ENCODE measurements at places on chromosomes 6 and 20.

DNA sequence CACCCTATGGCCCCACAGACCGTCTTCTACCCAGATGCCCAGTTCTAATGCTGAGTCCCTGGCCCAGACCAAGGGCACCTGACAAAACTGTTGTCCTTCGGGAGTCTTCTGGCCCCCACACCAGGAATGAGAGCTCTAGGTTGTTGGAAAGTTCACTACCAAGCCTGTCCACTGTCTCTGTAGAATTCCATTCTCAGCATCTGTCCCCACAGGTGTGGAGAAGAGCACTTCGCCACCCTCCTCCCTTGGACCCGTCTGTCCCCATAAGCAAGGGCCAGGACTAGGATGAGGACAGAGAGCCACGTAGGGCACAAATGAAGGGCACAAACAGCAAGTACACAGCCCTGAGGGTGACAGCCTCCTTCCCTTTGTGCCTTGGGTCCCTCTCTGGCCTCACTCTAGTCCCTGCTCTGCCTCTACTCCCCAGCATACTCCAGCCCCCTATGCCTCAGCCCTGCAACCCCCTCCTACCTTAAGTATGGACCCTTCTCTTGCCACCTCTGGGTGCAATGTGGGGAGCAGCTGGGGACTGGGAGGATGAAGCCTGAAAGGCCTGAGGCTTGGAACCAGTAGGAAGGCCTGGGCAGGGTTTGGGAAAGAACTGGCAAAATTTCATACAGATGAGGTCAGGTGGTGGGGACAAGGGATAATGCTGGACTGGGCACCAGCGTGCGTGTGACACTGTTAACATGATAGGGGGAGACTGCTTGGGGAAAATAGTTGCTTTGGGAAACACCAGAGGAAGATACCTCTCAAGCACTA is 4.3 kb downstream of the LZTS3 start:
- DNase-seq, result no peak

DNA sequence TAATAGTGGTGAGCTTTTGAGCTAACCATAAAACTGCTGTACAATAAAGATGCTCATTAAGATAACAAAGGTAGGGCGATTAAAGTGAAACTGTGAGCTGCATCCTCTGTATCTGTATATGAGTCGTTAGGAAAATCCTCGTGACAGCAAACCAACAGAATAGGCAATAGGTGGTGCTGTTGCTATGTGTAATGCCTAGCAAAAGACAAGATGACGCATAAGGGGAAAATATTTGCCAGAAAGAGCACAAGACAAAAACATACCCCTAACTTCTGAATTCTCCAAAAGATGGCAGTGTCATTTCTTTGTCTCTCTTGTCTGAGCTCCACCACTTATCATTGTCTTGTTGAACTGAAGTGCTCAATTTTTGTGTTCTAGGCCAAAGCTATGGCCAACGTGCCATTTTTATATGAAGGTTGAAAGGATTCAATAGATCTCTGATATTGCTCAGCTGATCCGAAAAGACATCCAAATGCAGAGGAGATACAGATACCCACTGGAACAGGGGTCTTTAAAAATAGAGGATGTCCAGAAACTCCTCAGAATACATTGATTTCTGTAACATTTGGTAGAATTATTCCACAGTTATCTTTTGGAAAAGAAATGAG is 56.3 kb upstream of the ANKEF1 start:
- no peak for DNase-seq

DNA sequence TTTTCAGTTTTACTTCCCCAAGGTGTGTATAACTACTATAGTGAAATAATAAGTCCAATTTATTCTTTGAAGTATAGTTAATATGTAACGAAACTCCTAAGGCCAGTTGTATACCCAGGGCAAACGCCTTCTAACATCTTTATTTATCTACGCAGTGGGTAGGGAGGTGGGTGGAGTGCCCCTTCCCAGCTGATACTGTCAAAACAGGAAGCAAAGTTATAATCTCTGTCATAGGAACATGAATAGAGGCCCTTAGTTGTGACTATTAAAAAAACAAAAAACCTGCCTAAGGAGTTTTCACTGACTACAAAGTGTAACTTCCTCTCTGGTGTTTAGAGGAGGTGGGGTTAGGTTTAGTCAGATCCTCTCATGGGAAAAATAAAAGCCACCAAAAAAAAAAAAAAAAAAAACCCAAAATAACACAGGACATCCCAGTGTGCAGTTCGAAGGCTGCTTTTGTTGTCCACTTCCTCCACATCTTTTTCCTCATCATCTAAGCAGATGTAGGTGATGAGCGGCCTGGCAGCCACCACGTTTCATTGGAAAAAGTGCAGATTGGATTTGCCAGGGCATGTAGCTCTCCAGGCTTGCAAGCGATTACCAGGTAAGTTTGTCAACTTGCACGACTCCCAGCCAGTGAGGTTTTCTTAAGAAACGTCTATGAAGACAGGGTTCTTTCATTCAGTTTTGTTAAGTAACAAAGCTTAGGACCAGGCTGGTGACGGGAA is 58.7 kb downstream of the UTRN start:
- no peak for DNase-seq

DNA sequence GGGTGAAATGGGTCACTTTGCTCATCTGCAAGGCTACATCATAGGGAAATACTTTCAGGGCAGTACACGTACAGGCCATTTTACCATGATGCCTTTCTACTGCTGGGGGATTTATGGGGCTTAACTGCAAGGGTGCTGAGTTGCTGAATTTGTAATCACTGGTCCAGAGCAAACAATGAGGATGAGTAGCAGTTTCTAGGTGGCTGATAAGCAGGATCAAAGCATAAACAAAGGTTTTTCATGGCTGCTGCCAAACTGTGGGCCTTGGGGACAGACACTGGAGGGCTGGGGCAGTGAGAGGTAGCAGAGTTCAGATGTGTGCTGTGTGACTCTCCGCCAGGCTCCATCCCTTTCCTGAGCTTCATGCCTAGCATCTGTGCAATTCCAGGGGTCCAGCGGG is 68.3 kb downstream of the CNBD2 start:
- DNase-seq, result no peak

DNA sequence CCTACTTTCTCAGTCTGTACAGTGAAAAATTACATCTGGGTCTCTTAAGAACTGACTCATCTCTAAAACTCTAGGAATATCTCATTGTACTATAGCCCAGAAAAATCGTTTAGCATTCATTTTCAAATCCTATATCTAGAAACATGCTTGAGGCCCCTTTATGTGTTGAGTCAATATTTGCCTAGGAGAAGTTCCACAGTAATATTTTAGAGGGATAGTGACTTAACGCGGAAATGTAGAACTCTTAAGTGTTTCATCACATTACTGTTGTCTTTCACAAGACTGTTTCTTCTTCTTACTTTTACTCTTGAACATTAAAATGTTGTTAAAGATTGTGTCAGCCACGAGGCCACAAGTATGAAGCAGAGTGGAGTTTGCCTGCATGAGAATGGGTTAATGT is 23.0 kb upstream of the MYLIP start:
- DNase-seq, result no peak

GRCh38 chr6:116762235-116762634 is 3.3 kb downstream of the FAM162B start:
- no peak for DNase-seq

GRCh38 chr6:111683157-111683556 is 77.5 kb upstream of the TRAF3IP2 start:
- DNase-seq, result no peak

GRCh38 chr6:48474830-48475229 is 363.8 kb upstream of the PTCHD4 start:
- no peak for DNase-seq

DNA sequence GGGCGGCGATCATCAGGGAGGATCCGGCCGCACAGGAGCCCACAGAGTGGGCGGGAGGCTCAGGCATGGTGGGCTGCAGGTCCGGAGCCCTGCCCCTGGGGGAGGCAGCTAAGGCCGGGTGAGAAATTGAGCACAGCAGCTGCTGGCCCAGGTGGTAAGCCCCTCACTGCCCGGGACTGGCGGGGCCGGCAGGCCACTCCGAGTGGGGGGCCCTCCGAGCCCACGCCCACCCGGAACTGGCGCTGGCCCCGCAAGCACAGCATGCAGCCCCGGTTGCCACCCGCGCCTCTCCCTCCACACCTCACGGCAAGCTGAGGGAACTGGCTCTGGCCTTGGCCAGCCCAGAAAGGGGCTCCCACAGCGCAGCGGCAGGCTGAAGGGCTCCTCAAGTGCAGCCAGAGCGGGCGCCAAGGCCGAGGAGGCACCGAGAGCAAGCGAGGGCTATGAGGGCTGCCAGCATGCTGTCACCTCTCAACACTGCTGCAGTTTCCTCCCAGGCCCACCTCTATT is 48.1 kb upstream of the UST start:
- DNase-seq, result no peak

DNA sequence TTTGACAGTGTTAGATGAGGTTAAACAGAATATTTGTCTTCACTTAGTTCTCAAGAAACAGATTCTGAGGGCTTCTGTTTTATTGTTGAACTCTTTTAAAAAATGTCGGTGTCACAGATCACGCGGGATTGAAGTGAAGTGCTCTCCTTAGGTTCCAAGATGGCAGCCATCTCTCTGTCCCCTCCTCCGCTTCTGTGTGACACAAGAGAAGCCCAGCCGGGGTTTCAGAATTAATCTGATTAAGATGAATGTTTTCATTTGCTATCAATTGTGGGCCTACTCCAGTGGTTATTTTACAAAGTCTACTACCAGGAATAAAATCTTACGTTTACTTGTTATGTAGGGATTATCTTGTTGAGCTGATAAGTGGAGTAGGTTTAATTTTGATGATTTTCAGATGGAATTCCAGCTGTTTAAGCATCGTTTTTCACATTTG is 10.9 kb downstream of the HIVEP1 start:
- DNase-seq, result no peak

- no peak for DNase-seq
Observed at GRCh38 chr6:5623769-5624168, 362.5 kb downstream of the FARS2 start.

DNA sequence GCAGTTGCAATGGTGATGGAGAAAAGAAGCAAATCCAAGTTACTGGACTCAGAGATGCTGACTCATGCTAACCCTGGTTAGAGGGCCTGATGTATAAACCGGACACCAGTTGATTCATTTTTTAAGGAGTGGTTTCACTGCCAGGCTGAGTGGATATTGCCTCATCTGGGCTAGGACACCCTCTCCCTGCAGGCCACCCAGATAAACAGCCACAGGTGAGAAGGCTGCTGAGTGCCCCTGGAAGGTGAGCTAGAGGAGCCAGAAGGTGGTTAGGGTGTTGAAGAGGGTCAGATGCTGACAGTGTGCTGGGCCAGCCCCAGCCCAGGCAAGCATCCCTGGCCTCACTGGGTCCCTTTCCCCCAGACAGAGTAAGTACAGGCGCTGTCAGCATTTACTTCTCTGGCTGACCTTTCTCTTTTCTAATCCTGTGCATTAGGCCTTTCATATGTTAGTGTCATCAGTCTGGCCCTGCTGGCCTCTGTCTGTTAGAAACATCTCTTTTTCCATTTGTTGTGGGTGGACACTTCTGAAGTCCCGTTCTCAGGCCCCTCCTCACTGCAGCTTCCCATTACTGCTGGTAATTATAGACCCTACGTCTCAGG is 13.5 kb downstream of the EPB41L1 start:
- DNase-seq, result no peak

DNA sequence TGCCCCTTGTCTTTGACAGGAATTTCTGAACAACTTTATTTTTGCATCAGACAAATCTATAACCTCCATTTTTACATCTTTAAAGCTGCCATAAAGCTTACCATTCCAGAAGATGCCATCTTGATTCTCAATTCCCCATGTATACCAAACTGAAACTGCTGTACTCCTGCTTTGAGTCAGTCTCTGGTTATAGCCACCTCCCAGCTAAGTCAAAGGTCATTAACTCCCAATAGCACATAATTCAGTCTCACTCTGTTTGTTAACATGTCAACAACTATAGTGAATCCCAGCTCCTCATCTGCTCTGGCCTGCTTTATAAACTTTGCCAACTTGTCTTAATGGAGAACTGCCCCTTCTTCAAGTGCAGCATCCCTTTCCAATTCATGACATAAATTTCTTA is 343.6 kb downstream of the FRK start:
- DNase-seq, result no peak

GRCh38 chr6:126041516-126041915 is 55.2 kb downstream of the TRMT11 start:
- no peak for DNase-seq

DNA sequence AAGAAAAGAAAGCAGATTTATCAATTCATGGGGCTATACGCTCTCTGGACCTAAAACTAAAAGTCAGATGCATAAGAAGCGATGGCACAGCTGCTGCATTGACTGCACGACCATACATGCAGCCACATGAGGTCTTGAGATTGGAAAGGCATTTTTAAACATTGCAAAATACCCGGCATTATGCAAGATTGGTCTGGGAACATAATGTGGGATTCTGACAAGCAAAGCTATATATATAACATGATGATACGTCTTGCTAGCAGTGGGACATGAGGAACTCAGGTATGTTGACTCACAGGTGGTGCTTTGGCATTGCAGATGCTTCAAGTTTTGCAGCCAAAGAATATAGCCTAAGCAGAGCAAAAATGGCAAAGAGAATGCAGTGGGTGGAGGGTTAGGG is 55.1 kb downstream of the SAMD3 start:
- DNase-seq, result no peak

- no peak for DNase-seq
Observed at GRCh38 chr20:23366384-23366783, 4.4 kb downstream of the GZF1 start.

- DNase-seq, result no peak
Observed at GRCh38 chr6:20755631-20756030, 221.4 kb downstream of the CDKAL1 start.

- DNase-seq, result no peak
Observed at GRCh38 chr20:704726-705125, 29.1 kb upstream of the SCRT2 start.

- no peak for DNase-seq
Observed at GRCh38 chr20:22801528-22801927, 217.2 kb upstream of the FOXA2 start.

- no peak for DNase-seq
Observed at GRCh38 chr6:137277971-137278637, 58.9 kb upstream of the IFNGR1 start.

DNA sequence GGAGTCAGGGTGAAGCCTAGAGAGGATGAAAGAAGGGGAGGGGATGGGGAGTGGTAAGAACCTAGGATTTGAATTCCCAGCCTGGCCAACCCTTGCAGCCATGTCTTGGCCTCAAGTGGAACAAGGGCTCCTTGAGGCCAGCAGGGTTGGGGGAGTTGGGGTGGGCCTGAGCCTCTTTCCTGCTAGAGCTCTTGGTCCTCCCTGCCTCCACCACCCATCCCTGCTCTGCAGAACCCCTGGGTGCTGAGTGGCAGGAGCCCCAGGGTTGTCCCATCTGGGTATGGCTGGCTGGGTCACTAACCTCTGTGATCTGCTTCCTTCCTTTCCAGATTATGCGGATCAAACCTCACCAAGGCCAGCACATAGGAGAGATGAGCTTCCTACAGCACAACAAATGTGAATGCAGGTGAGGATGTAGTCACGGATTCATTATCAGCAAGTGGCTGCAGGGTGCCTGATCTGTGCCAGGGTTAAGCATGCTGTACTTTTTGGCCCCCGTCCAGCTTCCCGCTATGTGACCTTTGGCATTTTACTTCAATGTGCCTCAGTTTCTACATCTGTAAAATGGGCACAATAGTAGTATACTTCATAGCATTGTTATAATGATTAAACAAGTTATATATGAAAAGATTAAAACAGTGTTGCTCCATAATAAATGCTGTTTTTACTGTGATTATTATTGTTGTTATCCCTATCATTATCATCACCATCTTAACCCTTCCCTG is 8.3 kb downstream of the VEGFA start:
- DNase-seq, result no peak
